ENCODE measurements at places on chromosomes 4 and X.

- DNase-seq = no peak
These were observed 9.6 kb upstream of the UVSSA start for GRCh38 chr4:1337376-1337831.

DNA sequence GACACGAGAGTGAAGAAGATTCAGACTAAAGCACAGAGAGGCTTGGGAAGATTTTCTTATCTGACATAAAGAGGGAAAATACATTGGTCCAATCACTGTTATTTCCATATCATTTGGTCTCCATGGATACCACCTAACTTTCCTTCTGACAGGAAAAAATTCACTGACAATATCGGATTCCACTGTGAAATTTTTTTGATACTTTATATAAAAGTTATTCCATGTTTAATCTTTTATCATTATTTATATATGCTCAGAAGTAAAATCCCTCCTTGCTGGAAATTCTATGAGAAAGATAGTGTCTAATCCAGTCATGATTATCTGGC, 3.6 kb downstream of the IRF2 start:
- DNase-seq = no peak

DNA sequence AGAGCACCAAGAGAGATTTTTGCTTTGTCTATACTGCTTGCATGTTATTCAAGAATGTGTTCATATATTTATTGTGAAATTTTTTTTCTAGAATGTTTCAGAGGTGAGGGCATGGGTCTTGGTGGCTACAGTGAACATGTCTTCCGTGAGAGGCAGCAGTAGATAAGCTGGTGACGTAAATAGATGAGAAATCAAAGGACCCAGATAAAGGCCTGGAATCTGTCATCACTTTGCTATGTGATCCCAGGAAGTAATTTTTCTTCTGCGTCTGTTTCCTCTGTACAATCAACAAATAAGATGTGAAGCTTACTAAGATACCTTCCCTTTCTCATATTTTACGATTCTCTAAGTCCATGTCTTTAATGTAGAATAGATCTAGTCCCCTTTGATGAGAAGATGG, 129.1 kb downstream of the COL4A6 start:
- DNase-seq = no peak

- DNase-seq = no peak
These were observed 34.7 kb downstream of the SH3RF1 start for GRCh38 chr4:169236078-169236477.

GRCh38 chrX:131907488-131908314, 115.4 kb upstream of the STK26 start:
- no peak for DNase-seq

Measured in BJ (cell line).